ENCODE measurements at places on chromosomes 11 and 22.

DNA sequence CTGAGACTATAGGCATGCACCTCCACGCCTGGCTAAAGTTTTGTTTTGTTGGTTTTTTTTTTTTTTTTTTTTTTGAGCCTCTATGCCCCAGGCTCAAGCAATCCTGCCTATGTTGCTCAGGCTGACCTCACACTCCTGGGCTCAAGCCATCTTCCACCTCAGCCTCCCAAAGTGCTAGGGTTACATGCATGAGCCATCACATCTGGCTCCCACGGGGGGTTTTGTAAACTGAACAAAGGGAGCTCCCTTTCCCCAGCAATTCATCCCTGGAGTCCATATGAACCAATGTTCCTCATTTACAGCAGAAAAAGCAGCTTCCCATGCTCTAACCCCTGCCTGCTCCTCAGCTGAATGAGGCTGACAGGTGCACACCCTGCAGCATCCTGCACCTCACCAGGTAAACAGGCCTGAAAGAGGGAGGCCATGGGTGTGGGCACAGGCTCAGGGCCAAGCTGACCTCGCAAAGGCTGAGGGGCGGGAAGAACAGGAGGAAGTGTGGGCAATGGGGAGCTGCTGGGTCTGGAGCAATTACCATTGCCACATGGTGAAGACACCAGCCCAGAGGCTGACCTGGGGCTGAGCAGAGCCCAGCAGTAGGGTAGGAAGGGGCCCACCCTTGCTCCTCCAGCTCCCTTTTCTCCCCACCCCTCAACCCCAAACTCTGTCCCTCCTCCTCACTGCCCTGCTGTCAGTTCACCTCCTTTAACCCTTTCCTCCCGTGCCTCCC, 58.2 kb downstream of the RBX1 start:
- no peak for DNase-seq

DNA sequence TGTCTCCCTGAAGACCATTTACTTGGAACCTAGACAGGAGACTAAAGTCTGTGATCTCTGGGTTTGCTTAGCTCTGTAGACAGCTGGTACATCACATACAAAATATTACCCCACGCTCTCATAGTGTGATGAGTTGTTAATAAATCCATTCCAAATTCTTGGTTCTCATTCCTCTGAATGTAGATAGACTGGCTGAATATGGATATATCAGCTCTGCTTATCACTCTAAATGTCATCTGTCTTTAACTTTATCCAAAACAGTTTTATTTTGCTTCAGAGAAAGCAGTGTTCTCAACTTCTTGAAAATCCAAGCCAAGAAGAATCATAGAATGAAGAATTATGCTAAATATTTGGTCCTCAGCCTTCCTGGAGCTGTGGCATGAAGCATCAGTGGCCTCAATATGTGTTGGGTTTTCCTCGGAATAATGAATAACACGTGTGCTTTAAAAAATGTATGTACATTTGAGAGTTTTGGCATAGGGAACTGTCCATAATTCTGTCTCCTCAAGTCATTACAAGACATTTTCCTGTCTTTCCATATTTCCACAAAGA, 10.5 kb upstream of the LDLRAD3 start:
- no peak for DNase-seq

GRCh38 chr11:33360642-33361041, 103.5 kb downstream of the HIPK3 start:
- no peak for DNase-seq

- DNase-seq, result no peak
These were observed 154.0 kb upstream of the TENM4 start for GRCh38 chr11:79594834-79595233.

DNA sequence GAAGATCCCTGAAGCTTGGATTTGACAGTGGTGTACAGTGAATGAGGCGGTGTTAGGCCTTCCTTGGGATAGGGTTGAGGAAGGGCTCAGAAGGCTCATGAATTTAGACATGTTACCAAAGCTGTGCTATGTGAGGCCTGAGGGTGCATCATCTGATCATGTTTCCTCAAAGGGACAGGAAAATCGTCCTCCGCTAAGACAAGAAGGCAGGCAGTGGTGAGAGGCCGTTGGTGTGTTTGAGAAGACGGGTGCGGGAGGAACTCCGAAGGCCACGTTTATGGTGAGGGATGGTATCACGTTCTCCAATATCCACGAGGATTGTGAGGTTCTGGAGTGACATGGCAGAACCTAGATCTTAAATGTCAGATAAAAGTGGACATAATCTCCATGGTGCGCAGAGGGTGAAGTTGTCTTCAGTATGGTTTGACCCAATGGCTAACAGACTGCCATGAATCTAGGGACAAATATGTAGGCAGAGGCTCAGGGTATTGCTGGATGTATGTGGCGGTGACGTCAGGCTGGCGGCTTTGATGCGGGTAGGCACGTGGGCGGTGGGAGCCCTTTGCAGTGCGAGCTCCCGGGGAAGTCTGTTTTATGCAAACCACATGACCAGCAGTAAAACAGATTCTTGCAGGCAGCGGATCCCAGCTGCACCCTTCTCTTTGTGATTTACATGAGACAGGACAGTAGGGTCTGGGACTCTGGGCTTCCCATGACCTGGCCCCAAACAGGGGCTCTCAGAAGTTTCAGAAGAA, 242.3 kb upstream of the B3GAT1 start:
- DNase-seq, result peak; percentile 3

DNA sequence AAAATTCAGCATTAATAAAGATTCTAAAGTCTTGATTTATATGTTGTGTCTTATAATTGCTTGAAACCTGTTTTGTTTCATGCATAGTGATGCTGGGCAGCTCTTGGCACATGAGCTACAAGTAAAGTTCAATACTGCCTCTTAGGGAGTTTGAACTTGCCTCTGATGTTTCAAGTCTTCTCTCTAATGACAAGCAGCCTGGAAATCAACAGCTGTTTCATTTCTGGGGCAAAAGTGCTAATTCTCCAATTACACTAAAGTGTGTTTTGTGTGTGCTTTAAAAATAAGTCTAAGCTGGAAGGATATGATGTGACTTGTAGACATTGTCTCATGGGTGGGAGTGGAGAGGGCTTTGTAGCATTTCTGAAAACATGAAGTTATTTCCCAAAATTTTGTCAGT, 23.7 kb upstream of the SESN3 start:
- no peak for DNase-seq

DNA sequence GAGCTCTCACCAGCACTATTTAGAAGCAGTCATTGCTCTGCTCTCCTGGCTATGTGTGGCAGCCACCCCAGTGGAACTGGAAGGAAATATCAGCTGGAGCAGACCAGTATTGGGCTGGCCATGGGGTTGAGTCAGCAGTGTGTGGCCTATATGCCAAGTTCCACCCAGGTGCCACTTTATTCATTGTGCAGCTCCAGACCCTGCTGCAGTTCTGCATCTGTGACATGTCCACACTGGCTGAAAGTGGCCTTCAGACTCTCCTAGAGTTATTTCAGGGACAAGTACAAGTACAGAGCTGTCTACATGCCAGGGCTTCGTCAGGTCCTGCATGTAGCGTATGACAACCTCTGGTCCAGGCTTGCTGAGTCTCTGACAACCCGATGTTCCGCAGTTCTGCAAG, 55.2 kb downstream of the CABIN1 start:
- no peak for DNase-seq

DNA sequence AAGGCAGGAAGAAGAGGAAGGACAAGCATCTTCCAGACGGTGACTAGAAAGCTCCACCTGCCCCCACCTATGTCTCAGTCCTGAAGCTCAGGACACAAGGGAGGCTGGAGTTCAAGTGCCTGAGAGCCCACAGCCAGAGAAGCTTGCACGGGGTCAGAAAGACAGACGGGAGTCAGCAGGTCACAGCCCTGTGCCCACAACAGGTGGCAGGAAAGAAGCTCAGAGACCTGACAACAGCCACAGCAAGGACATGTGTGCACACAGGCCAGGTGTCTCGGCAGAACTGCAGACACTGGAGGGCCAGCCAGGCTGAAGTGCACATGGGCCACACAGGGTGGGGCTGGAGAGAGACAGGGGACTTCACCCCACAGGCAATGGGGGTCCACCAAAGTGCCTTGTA, 37.2 kb upstream of the MOB2 start:
- no peak for DNase-seq

DNA sequence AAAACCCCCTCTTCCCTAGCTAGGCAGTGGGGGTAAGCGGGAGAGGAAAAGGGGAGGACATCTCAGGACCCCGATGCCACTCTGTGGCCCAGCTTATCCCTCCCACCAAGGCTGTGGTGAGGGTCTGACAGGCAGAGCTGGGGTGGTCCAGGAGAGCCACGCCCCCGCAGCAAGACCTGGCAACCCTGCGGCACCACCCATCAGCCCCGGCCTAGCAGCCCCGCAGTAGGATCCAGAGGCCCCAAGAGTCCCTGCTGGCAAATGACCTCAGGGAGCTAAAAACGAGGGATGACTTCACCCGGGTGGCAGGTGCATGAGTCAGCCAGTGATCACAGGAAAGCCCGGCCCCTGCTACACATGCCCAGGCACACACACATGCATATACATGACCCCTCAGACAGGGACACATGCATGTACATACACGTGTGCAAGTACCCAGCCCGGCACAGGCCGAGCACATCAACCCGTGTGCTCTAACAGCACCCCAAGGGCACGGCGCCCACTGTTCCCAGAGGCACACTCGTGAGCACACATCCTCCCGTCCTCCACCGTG, 32.3 kb downstream of the ARVCF start:
- no peak for DNase-seq

GRCh38 chr11:86896441-86896841, 58.8 kb downstream of the FZD4 start:
- DNase-seq, result no peak

All from head of caudate nucleus (tissue), 42 donors.